ENCODE measurements at places on chromosomes 1 and 21.

DNA sequence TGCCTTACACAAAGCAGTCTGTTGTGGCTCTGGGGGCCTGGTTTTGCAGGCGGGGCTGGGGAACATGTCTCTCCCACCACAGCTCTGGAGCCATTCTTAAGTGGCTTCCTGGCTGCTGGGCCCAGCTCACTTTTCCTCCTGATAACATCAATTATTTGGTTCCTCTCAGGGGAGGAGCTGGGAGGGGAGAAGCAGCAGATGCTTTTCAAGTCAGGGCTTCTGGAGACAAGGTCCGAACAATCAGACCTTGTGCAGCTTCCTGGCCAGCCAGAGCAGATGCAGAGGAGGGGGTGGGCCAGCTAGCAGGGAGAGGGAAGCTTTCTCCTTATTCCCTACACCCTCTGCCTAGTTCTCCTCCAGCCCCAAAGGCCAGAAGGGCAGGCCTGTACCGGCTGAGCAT, 3.7 kb upstream of the PAQR6 start:
- no peak for DNase-seq

GRCh38 chr1:39672551-39672947, 642 bp upstream of the NT5C1A start:
- no peak for DNase-seq

DNA sequence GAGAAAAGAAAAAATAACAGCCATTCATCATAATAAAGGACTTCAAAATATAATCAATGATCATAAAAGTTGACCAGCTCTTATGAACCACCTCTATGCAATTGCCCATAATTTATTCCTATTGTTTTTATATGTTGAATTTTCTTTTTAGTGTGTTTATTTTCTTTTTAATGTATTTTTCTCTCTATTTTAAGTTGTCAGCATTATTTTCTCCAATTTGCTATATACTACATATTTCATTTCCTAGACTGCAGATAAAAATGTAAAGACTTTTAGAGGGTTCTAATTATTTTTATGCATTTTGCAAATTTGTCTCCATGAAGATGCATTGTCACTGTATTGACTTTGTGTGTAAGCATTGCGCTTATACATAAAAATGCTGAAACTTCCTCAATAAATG, 58.4 kb downstream of the MROH9 start:
- DNase-seq, result no peak

GRCh38 chr1:239555350-239555749, 169.0 kb downstream of the CHRM3 start:
- DNase-seq, result no peak

DNA sequence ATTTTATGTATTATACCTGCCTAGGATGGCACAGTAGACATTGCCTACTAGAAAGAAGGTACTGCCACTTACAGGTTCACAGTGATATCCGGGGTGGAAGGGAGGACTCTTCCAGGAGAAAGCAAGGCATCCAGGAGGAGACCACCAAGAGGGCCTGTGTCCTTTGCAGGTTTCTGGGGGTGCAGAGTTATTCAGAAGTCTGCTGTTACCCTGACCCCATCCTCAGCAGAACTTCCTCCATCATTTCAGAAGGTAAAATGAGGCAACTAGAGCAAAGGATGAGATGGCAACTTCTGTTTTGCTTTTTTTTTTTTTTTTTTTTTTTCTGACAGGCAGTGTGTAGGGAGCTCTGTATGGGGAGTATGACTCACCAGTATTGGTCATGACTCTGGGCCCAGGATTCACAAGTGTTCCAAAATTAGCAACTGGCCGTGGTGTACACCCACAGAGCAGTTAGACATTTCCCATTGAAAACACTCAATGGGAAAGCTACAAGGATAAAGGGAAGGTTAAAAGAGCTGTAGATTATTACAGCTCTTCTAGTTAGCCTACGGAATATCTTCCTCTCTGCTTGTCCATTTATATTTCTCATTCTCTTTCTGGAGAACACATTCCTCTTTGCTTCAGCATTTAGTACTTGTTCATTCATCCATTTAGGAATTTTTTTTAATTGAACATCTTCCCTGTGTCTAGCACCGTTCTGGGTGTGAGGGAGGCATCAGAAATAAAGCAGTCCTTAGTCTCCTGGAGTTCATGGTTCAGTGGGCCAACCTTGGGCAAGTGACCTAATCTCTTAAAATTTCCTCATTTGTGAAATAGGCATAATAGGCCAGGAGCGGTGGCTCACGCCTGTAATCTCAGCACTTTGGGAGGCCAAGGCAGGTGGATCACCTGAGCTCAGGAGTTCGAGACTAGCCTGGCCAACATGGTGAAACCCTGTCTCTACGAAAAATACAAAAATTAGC, 50.5 kb upstream of the PPP2R5A start:
- no peak for DNase-seq

All from left lobe of liver (tissue), 2 donors.